Activated CD4-positive, alpha-beta T cell treated with anti-CD3 and anti-CD28 coated beads, Interleukin-2, amount 10 ng/mL, durations not matched to agents 7 days and 5 days (primary cell): ENCODE measurements at places on chromosomes 12 and 14. TPM values are rescaled to one million over a fixed set of nuclear protein-coding genes. Genes with fewer than 3 reads are reported as not detected.

GRCh38 chr12:34607520-34608195 is 585.4 kb downstream of the ALG10 start:
- DNase-seq: no peak

DNA sequence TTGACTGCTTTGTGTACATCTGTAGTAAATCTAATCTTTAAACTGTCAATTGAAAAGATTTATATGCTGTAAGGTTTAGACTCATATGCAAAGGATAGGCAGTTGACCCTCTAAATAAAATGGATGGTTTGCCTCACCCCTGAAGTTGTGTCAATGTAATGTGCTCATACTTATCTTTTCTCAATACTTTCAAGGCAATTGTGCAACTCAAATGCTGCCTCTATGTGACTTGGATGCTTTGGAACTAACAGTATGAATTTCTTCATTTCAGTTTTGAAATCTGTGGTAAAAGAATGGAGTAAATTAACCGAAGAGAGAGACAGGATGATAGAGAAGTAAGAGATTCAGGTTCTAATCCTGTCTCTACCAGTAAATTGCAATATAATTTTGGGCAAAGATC is 9.7 kb downstream of the PDE6H start:
- DNase-seq: no peak

DNA sequence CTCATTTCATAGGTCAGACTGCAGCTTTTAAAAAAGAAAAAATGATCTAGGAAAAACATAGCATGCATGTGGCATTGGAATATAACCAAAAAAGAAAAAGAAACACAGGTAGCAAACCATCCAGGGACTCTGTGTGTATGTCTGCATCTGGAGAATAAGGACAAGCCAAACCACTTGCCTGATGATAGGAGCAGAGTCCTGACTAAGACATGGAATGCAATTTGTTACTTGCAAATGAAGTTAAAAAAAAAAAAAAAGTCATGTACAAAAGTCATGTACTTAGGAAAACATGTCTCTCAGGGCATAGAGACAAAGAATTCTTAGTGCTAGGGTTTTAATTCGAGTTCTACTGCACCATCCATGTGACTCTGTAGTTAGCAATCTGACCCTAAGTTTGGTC is 15.9 kb downstream of the TSPAN11 start:
- no peak for DNase-seq

- DNase-seq: no peak
Observed at GRCh38 chr12:76777765-76778216, 13.9 kb downstream of the ZDHHC17 start.

GRCh38 chr14:66601932-66602578 is 94.1 kb downstream of the GPHN start:
- no peak for DNase-seq

GRCh38 chr14:63435838-63436237 is 107.3 kb downstream of the PPP2R5E start:
- no peak for DNase-seq

ADAM21 gene
- total RNA-seq: not detected

SOAT2 gene
- 1.0 TPM for total RNA-seq
